ENCODE measurements at places on chromosomes 1 and 21.

- DNase-seq = no peak
These were observed 4.1 kb downstream of the C1orf74 start for GRCh38 chr1:209780268-209780667.

DNA sequence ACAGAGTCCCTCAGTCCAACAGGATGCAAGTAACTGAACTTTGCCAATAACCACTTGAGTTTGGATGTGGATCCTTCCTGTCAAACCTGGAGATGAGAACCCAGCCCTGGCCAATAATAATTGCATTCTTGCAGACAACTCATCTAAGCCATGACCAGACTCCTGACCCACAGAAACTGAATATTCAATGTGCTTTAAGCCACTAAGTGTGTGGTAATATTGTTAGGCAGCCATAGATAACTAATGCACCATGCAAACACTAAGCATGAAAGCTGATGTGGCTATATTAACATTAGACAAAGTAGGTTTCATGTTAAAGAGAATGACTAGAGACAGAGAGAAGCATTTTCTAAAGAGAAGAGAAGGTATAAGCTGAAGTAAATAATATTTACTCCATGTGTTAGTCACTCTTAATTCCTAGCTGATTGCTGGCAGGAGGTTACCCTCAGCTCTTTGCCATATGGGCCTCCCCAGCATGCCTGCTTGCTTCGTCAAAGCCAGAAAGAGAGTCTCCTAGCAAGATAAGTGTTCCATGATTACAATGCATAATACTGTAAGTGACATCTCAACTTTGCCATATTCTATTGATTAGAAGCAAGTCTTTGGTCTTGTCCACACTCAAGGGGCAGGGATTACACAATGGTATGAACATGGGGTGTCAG, 276.4 kb upstream of the PLXNA2 start:
- DNase-seq = no peak

- peak; percentile 38 for DNase-seq
These were observed 39.4 kb downstream of the ABCG1 start for GRCh38 chr21:42258150-42258884.

- no peak for DNase-seq
These were observed 147.0 kb downstream of the TNFSF18 start for GRCh38 chr1:172903581-172904220.

DNA sequence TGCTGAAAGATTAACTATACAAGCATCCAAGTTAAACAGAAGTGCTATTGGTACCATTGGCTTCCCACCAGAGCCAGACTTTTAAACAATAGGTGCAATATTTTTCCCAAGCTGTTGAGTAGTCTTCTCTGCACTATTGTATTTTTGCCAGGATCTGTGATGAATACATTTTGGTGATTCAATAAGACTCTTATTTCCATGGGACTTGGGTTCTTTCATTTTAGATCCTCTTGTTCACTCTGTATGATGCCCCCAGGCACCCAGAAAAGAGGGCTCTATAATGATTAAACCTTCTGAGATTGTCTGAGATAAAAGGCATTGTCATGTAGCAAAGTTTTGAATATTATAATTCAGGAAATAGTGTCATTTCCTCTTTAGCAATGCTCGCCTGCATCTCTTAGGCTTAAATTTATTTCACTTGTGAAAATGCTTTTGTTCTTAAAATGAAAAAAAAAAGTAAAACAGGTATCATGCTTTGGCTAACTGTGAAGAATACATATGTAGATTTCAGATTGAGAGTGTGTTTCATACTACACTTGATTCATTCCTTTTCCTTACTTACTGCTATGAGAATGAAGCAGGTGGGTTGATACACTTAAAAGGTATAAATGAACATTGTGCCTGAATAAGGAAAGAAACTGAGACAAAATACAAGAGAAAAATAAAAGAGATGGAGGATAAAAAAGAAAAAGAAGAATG, 275.0 kb downstream of the HMCN1 start:
- DNase-seq = no peak

DNA sequence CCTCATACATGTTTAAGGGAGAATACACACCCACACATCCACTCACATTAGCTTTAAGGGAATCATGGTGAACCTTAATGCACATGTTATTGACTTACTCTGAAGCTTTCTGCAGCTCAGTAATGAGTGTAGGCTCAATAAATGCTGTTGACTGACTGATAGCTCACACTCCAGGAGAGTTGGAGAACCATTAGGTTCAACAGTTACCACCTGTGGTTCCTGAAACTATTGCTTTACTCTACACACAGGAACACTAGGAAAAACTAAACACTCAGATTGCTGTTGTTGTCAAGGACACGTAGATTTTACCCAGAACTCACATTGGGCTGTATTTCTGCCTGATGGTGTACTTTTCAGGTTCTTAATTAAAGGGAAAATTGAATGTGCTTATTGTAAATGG, 37.3 kb downstream of the ZC3H11B start:
- DNase-seq = no peak

DNA sequence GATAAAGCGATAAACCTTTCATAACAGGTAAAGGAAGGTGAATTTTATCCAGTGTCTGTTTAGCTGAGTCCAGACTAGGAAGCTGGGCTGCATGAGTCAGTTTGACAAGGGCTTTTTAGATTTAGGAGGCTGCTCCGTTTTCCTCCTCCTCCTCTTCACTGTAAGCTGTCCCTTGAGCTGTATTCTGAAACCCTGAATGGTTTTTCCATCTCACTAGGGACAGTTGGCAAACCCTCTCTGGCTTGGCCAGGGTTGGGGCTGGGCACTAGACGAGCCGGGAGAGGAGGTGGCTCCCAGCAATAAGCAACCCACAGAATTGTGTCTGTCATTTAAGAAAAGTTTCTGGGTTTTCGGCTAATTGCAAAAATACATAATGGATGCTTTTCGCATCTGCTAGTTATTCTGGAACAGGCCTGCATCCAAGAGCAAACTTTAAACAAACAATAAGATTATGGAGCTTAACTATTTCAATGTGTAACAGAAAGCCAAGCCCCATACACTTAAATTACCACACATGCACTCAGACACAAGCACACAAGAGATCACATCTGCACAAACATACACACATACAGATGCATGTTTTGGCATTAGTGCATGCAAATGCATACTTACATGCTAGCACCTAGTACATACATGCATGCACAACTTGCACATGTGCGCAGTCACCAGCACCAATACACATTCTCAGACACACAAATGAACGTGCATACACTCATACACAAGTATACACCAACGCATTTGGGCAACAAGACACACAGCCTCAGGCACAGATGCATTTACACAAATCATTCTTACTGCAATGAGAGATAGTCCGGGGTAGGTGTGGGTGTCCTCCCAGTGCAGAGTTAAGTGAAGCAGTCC, 27.8 kb upstream of the FOXE3 start:
- no peak for DNase-seq

GRCh38 chr1:243287652-243288051, 31.8 kb downstream of the SDCCAG8 start:
- DNase-seq = no peak

DNA sequence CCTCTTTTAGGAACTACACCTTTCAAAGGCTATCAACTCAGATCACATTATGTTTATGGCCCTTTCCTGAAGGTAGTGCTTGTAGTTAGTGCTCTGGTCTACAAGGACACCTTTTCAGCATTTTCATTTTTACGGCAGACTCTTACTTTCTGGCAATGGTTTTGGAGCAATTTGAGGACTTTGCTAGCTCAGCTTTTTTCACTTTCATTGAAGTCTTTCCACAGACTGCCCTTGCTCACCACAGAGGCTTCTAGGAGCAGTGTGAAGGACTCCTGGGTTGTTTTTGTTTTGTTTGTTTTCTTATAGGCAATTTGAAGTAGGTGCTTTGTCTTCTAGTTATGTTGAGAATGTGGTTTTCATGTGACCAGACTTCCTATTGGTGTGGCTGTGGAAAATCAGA, 43.1 kb downstream of the CD55 start:
- DNase-seq = no peak

- no peak for DNase-seq
These were observed 75.9 kb upstream of the ETS2 start for GRCh38 chr21:38729754-38730379.

DNA sequence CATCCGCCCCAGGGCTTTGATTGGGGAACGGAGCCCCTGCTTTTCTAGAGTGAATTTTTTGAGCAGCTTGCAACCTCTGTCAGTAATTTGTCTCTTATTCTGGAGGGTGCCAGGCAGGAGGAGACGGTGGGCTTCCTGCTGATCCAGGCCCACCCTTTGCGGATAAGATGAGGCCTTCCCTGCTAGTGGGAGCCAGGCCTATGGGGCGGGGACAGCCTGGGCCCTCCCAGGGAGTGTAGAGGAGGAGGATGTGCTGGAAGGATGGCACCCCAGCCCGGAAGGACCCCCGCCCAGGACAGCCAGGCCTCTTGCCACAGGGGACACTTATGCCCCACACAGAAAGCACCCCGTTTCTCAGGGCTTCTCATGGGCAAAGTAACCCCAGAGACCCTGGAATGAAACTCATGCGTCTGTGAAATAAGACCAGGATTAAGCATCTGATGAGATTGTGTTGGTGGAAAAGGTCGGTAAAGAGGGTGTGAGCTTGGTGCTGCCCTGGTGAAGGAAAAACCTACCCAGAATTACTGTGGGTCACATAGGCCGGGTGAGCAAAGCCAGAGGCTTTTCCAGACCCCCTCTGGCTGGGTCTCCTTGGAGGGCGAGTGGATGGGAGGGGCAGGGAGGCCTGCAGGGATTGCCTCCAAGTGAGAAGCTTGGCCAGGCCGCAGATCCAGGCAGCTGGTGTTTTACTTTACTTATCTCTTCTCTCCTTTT, 118.7 kb downstream of the SIK1 start:
- no peak for DNase-seq

- no peak for DNase-seq
These were observed 3.4 kb downstream of the PODN start for GRCh38 chr1:53065391-53065790.
